NCI-H774 (cell line): ENCODE measurements at places on chromosomes 3 and 15.

- no peak for DNase-seq
Observed at GRCh38 chr15:29331669-29332068, 62.0 kb upstream of the NSMCE3 start.

DNA sequence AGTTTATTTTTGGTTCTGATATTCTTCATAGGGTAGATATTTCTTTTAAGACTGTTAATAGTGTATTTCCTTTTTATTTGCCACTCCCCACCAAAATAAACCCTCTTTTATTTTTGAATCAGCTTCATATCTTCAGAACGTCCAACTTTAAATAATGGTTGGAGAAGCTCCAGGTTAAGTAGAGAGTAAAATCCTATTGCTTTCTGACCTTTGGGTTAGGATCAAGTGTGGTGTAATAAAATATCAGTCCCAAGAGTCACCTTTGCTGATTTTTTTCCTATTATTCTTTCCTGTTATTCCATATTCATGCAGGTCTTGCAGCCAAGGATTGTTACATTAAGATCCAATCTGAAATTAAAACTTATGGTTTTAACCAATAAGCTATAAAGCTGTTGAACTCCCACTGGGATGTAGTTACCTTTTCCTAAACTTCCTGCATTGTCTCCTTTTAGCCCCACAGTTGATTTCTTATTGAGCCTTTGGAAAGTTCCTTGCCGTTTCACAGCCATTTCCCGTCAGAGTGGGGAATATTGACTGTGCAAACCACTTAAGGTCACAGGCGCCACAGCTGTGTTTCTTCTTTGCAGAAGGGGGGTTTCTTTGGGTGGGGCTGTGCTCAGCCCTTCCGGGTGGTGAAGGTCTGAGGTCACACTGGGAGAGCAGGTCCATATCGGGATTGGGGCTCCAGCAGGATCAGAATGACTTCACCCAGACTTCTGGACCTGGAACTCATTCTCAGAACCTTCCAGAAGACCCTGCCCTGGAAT, 287.3 kb upstream of the CTDSPL start:
- DNase-seq: no peak

DNA sequence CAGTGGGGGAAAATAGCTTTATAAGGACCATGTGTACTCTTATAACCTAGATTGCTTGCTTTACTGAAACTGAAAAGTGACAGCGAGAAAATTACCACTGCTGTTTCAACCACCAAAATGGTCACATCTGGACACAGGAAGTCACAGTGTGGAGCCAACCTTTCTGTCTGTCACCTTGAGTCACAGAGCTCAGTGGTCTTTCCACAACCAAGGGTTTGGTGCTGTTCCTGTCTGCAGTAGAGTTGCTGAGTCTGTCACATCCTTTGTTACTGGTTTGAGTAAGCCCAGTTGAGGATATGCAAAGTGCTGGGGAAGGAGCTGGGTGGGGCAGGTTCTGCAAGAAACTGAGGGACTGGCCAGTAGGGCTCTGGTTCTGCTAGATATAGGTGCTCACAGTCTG, 139.1 kb upstream of the EIF1B start:
- no peak for DNase-seq

GRCh38 chr3:151318991-151319390, 2.4 kb upstream of the GPR87 start:
- no peak for DNase-seq

DNA sequence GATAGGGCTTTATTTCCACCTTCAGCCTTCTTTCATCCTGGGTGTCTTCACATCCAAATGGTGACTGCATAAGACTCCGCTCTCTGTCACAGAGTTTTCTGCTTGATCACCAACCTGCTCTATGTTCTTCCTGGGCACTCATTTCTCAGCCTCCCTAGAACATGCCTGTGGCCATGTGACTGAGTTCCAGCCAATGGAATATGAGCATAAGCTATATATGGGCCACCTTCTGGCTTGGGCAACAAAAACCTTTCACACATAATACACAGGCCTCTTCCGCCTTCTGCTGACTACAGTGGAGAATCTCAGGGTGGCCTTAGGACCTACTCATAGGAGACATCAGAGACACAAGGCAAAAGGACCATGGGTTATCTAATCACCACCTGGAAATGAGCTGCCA, 51.2 kb upstream of the MED12L start:
- no peak for DNase-seq

- no peak for DNase-seq
Observed at GRCh38 chr3:130662501-130662996, 84.1 kb downstream of the PIK3R4 start.

GRCh38 chr3:122356402-122356801, 26.6 kb downstream of the MIX23 start:
- peak; percentile 1 for DNase-seq

DNA sequence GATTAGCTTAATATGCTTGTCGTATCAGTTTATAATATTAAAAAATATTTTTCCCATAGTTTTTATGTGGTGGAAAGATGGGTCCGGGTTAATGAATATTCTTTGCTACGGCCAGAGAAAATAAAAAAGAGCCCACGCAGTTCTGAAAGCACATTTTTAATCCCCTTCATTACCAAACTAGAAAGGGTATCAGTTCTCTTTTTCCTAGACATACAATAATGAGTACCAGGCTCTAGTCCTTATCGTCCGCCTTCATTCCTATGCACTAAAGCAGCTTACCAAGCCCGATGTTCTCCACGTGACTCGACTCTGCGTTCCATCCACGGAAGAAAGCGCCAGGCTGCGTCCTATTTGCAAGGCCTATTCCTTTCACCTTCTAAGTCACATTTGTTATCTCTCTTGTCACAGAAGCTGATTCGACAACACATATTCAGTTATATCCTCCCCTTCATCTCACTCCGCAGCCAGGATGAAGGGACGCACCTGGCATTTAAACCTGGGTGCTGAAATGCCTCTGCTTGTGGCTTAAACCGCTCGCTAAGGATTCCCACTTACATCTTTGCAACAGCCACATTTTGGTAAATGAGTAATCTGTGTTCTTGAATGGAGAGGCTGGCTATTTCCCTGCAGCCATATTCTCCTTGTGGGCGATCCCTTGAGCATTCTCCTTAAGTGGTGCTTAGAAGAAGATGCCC, 257.0 kb downstream of the CD47 start:
- DNase-seq: no peak

- DNase-seq: no peak
Observed at GRCh38 chr15:75177360-75178071, 24.2 kb upstream of the C15orf39 start.

GRCh38 chr15:45121020-45121419, 6.9 kb downstream of the DUOXA2 start:
- no peak for DNase-seq

DNA sequence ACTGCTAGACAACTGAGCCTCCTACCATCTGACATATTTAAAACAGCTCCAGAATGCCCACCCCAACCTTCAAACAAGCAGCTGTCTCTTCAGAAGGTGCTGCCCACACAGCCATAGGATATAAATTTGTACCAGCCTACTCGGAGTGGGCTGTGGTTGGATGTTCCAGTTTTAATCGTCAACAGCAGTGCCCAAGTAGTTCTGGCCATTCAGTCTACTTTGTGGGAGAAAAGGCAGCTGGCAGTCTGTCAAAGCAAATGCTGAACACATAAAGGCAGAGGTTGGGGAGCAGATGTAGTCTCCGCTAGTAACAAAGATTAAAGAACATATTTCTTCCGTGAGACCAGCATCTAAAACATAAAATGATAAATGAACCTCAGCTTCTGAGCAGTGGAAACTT, 15.9 kb upstream of the ERC2 start:
- DNase-seq: no peak

GRCh38 chr3:52310861-52311575, 5.1 kb upstream of the DNAH1 start:
- no peak for DNase-seq

DNA sequence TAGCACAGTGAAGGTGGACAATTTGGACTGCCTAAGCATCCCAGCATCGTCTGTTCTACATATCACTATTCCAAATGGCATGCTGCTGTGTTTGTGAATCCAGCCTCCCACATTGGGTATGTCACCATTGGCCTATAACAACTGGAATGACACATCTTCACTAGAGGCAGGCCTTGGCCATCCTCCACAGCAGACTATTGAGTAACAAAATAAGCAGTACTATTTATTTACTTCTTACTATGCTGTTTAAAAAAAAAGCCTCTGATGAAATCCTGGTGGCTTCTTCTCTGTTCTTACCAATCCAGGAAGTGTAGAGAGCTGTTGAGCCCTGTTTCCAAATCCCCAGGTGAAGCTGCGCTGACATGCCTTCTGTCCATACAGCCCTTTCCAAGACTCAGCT, 30.6 kb upstream of the CERS3 start:
- no peak for DNase-seq

- DNase-seq: no peak
Observed at GRCh38 chr15:49624056-49624455, 3.2 kb downstream of the DTWD1 start.

DNA sequence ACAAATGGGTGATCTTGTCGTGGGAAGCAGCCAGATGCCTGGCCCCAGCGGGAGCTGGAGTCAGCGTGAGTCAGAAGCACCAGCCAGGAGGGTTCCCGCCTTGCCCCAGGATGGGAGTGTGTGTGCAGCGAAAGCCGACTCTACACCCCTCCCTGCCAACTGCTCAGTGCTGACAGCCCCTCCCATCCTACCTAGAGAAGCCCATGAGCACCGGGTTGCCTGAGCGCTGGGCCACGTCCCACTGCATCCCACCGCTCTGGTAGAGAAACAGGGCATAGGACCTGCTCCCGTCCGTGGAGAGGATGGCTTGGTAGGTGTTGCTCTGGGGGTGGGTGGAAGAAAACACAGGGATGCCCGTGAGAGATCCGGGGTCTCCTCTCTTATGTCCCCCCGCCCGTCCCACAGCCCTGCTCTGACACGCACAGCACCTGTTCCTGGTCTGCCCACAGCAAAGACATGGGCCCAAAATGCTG, 42.9 kb downstream of the MUC4 start:
- no peak for DNase-seq

DNA sequence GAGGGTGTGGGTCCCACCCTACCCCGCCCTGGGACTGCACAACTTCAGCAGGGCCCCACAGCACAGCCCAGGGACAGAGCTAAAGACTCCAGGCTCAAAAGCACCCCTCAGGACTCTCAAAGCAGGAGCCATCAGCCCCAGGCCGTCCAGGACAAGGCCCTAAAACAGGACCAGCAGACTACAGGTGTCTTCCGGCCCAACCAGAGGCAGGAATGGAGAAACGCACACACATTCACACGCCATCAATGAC, 26.1 kb downstream of the ATRIP start:
- no peak for DNase-seq

DNA sequence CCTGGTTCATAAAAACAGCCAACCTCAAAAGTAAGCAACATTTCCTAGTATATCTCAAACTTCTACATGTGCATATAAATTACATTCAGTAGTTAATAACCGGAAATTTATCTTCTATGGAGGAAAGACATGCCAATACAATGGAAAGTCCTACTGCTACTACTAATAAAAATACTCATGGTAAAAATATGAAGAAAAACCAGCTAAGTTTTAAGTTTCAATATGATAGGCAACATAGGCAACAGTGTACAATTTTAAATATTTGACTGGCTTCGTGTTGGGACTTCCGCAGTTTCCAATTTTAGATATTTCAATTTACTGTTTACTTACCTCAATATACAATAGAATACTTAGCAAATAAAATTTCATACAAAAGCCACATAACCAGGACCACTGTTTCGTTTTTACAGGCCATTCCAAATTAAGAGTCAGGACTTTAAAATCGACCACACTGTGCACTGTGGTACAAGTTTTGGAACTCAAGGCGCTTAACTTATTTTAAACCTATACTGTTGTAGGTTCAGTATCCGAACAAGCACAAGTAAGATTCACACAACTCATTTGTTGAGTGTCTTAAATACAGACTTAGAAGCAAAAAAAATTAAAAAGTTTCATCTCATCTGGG, 2.9 kb downstream of the NAA50 start:
- DNase-seq: no peak

- DNase-seq: no peak
Observed at GRCh38 chr3:100073714-100074307, 40.5 kb downstream of the FILIP1L start.

- no peak for DNase-seq
Observed at GRCh38 chr3:152621967-152622810, 212.7 kb upstream of the P2RY1 start.

GRCh38 chr3:134846911-134847317, 51.9 kb downstream of the EPHB1 start:
- DNase-seq: no peak

- DNase-seq: no peak
Observed at GRCh38 chr15:61811952-61812351, 248.3 kb downstream of the VPS13C start.

DNA sequence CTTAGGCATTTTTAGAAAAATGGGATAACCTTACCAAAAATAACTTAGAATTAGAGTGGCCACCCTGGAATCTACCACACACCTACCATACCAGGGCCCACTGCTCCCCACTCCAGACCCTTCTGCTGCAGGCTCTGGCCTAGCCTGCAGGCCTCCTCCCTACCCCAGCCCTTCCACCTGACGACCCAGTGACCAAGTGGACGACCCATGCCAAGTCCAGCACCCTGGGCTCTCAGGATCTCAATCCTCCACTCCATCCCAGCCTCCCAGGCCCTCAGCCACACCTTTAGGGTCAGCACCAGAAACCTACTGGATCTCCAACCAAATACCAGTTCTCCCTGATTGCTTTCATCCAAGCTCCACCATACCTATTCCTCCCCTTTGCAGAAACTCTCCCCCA, 145.8 kb downstream of the TPRA1 start:
- no peak for DNase-seq

- no peak for DNase-seq
Observed at GRCh38 chr15:91022832-91023129, 387 bp upstream of the VPS33B start.

DNA sequence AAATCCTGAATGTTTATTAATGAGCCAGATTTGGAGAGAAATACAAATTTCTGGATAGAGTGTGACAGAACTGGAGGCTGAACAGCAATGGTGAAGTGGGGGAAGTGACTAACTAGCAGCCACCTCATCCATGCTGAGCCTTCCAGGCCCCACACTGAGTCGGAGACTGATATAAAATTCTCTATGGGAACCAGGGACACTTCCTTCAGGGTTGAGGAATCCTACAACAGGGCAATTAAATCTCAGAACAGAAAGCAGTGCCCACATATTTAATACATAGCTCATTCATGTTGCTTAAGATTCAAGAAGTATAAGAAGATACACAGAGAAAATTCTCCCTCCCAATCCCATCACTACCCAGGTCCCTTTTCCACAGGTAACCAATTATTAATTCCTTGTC, 49.3 kb downstream of the HACD2 start:
- DNase-seq: no peak

GRCh38 chr15:40082195-40082883, 26.3 kb downstream of the BMF start:
- no peak for DNase-seq

DNA sequence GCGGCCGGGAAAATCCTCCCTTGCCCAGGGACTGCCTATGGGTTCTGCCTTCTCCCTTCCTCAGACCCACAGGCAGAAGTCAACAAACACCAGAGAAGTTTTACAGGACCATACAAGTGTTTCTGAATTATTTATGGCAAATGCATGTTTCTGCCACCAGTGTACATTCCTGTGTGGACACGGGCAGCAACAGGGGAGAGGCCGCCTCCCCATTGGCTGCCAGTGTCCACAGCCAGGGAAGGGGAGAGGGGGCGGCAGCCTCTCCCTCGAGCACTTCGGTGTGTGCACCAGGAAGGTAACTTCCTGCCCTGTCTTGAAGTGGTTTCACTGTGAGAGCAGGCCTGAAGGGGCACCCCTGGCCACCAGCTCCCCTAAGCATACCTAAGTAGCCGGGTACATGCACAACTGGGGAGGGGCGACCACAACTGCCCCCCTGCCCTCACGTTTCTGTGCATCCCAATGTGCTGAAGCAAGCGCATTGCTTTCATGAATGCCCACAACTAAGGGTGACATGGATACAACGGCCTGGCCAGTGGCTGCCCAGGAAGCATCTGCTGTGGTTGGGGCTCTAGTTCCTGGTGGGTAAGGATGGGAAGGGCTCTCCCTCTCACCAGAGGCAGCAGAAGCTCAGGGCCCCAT, 14.8 kb upstream of the SHISA5 start:
- DNase-seq: no peak
